Glomerular endothelial cell (primary cell): ENCODE measurements at places on chromosomes 5 and 9.

DNA sequence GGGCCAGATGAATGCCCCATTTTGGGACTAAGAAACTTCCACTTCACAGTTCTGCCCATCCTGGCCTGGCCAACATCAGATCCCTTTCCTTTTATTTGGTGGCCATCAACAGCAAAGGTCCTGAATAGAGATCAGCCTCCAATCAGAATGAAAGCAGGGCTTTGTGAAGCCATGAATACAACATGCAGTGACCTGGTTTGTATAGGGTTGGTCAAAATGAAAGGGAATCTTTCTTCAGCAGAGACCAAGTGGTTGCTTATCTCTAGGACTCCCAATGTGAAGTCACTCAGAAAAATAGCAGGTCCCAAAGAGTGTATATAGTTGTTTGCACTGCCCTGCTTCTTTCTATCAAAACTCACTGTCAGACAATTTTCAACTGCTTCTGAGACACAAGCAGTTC, 113.9 kb upstream of the SLC12A2 start:
- DNase-seq, result no peak

- no peak for DNase-seq
Measured at GRCh38 chr5:109312695-109313094, 97.1 kb downstream of the PJA2 start.

- DNase-seq, result no peak
Measured at GRCh38 chr9:26893030-26893676, 551 bp upstream of the CAAP1 start.

- DNase-seq, result no peak
Measured at GRCh38 chr5:54822324-54822687, 163.1 kb downstream of the ESM1 start.

DNA sequence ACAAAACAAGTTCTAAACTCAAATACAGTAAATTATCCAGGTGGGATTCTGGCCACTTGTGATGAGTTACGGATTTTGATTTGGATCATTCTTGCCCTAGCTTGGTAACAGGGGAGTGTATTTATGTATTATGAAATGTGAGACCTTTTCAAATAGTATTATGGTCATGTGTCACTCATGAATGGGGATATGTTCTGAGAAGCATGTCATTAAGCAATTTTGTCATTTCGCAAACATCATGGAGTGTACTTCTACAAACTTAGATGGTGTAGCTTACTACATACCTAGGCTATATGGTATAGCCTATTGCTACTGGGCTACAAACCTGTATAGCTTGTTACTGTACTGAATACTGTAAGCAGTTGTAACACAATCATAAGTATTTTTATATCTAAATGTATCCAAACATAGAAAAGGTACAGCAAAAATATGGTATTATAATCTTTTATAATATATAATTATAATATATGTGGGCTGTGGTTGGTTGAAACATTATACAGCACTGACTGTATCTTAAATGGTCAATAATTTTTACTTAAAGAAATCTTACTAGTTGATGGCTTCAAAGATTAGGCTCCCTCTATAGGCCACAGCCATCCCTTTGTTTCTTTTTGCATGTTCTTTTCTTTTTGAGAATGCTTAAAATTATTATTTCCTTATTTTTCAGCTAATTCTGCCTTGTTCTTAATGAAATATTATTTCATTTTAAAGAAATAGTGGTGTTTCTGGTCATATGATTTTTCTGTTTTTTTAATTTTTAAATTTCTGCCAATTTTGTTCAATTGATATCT, 128.4 kb downstream of the MAST4 start:
- DNase-seq, result no peak

GRCh38 chr5:69084195-69084594, 9.6 kb upstream of the SLC30A5 start:
- no peak for DNase-seq

DNA sequence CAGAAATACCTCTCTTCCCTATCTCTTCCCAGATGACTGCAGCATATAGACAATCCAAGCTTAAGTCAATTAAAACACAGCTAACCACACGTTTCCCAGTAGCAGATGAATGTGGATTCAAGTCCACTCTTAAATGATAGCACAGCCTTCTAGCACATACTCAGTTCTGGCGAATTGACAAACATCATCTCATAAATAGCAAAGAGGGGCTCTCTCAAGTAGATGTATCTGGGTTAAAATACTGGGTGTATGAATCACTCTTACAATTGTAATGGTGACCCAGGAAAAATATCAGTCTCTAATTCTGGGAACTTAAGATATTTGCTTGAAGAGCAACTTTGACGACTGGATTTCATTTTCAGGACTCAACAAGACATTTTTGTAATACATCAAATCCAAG, 67.0 kb upstream of the HAPLN1 start:
- no peak for DNase-seq

DNA sequence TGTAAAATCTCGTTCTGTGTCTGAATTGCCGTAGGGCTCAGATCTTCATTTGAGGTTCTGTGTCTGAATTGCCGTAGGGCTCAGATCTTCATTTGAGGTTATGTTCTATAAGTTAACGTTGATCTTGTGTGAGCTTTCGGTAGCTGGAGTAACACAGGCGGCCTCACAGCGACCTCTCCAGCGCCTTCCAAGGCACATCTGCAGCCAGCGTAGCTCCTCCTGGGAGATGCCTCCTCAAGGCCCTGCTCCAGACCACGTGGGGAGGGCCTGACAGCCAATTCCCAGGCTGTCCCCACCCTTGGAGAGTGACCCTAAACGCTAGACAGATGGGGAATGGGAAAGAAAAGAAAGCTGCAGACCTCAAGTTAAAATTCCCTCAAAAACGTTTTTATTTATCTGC, 8.7 kb upstream of the AHRR start:
- no peak for DNase-seq

- peak; percentile 9 for DNase-seq
Measured at GRCh38 chr5:65359569-65359968, 122.2 kb downstream of the ADAMTS6 start.

- DNase-seq, result no peak
Measured at GRCh38 chr5:115723220-115723619, 93.2 kb downstream of the CDO1 start.

GRCh38 chr5:143216211-143216610, 187.3 kb downstream of the NR3C1 start:
- no peak for DNase-seq
